ENCODE measurements at places on chromosomes 6 and 20.

DNA sequence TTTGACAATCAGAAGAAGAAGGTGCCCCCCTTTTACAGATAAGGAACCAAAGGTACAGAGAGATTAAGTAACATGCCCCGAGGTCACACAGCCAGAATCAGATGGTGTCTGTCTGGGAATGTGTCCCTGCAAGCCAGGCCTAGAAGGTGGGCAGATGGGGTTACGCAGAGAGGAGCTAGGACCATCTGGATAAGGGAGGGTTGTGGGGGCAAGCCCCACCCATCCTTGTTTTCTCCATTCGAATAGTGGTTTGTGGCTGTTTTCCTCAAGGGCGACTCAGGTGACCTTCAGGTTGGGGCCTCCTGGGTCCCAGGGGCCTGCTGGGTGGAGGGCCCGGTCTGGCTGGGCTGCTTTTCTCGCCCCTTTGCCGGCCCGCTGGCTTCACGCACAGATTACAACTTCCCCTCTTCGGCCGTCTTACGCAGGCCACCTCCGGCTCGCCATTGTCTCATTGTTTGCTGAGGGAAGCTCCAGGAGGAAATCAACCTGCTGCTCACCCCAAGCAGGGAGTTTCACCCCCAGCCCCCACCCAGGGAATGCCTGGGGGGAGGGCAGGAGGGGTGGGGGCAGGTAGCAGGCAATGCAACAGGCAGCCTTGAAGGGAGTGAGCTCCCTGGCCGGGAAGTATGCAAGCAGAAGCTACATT, 30.8 kb upstream of the CSNK2A1 start:
- DNase-seq, result no peak

- peak; percentile 87 for DNase-seq
These were observed 75.0 kb downstream of the NOL4L start for GRCh38 chr20:32510120-32510600.

- no peak for DNase-seq
These were observed 115.5 kb downstream of the TNFAIP3 start for GRCh38 chr6:137982418-137983189.

GRCh38 chr6:31621320-31621939, 915 bp downstream of the PRRC2A start:
- DNase-seq, result no peak

DNA sequence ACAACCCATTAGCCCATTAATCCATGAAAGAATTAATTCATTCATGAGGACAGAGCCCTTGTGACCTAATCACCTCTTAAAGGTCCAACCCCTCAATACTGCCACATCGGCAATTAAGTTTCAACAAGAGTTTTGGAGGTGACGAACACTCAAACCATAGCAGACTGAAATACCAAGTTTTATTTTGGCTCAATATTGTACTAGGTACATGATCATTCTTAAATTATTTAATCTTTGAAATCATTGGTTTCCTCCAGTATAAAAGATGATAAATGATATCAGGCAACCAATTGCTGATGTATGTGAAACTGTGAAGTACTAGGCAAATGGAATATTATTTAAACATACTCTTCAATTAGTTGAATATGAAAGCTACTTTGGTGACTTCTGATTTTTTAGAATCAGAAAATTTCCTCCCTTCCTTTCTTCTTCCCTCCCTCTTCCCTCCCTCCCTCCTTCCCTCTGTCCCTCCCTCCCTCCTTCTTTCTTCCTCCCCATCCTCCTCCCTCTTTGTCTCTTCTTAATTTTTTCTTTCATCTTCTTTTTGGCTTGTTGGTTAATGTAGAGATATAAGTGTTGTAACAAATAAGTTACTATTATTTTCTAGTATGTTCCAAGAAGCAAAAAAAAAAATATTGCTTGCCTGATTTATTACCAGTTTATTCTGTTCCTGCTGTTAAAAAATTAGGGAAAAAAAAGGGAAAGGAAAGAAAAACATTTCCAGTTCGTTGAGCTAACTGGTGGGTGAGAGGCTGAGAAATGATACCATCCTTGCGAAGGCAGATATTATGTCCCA, 233.9 kb upstream of the ZNF217 start:
- no peak for DNase-seq

DNA sequence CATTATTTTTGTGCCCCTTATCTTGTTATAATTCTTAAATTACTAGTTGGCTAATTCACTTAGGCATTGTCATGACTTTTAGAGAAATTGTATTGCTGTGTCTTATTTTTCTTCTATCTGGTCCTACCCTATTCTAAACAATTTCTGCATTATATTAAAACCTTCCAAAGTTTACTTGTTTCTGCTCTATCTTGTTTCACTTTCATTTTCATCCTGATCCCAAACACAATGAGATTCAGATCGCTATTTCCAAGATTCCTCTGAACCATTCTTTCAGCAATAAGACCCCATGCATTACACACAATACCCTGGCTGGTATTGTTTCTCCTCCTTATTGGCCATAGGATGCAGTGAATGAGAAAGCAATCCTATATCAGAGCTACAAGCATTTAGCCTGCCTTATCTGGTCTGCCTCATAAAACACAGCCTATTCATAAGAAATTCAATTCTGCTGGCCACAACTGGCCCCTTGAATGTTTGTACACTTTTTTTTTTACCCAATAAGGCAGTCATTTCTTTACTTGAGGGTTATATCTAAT, 69.9 kb upstream of the POU3F2 start:
- DNase-seq, result no peak

GRCh38 chr6:142118925-142119324, 13.8 kb upstream of the GJE1 start:
- no peak for DNase-seq

GRCh38 chr6:19121521-19121920, 715.6 kb upstream of the ID4 start:
- DNase-seq, result no peak

DNA sequence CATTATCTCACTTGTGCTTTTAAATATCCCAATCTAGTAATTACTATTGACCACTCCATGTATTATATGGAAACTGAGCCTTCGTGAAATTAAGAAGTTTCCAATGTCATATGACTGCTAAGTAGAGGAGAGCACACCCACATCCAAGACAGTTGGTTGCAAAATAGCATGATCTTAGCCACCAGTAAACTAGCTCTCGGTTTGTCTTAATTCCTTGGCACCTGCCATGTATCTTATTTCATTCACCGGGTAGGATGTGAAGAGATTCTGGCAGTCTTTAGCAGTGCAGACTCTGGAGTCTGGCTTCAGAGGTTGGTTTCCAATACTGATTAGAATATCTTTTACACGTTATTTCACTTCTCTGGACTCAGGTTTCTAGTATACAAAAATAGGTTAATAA, 270.3 kb downstream of the LAMA2 start:
- no peak for DNase-seq

GRCh38 chr20:55160996-55161395, 685.6 kb downstream of the DOK5 start:
- no peak for DNase-seq

DNA sequence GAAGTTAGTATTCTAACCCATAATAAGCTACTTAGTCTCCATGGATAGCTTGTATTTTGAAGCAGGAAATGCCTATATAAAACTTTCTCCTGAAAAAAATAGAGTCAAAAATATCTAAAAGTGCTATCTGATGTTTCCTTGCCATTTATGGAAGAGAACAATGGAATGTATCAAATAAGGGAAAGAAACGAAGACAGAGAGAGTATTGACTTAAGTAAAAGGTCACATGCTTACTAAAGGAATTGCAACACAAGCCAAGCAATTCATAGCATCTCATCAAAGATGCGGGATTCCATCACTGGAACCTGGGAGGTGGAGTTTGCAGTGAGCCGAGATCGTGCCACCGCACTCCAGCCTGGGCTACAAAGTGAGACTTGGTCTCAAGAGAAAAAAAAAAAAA, 112.9 kb upstream of the DTNBP1 start:
- DNase-seq, result no peak

DNA sequence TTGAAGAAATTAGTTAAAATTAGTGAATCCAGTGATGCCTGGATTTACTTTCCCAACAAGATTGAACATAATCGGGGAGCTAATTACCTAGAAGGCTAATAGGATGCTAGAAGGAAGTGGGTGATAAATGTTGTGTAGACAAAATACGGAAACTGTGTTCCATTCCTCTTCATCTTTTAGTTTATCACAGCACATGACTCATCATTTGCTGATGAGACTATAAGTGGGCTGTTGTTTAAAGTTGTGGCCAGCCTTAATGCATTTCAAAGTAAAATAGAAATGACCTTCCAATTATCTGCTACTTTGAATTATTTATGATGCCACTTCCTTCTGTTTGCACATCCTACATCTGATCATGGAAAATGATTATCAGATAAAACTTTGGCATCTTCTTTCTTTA, 43.4 kb downstream of the OGFRL1 start:
- DNase-seq, result no peak

- no peak for DNase-seq
These were observed 204.8 kb downstream of the TPBG start for GRCh38 chr6:82568290-82568993.

DNA sequence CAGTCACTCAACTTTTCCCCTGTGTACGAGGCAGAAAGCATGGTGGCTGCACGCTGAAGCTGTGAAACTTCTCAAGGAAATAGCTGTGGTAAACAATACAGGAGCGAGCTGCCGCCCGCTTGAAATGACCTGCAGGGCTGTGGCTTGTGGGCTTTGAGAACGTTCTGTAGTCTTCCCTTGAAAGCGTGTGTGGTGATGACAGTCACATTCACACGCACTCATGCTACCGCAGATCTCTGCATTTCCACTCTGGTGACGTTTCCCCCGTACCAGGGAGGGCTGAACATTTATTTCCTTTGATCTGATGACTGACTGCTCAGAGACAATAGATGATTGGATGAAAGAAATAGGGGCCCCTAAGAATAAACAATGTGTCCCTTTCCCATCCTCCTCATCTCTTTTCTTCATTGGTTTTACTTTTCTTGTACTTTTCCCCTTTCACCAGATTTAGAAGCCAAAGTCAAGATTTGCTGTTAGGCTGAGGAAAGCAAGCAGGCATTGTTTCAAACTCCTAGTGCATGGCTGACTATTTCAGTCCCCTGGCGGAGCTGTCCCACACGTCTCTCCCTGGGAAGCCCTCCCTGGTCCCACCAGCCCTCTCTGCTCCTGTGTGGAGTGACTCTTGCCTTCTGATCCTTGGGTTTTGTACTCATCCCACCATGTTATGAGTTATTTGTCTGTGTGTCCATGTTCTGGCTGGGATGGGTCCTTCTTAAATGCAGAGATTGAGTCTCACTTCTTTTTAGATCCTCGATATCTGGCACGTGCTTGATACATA, 3.9 kb downstream of the SYTL3 start:
- DNase-seq, result no peak

GRCh38 chr6:63487103-63487813, 85.0 kb upstream of the LOC128125822 start:
- DNase-seq, result no peak

DNA sequence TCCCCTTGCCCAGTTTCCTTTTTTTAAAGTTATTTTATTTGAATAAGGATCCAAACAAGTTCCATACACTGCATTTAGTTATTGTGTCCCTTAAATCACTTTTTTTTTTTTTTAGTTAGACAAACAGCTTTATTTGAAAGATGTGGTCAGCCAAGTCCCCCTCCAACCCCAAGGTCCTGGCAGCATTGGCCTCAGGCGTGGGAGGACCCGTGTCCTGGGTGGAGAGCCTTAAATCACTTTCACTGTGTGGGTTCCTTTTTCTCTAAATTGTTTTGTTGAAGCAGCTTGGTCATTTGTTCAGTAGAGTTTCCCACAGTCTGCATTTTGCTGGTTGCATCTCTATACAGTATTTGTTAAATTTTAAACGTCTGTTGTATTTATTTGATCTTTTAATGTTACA, 5.2 kb upstream of the TBCC start:
- no peak for DNase-seq

- DNase-seq, result no peak
These were observed 20.7 kb downstream of the C6orf15 start for GRCh38 chr6:31091680-31092079.

DNA sequence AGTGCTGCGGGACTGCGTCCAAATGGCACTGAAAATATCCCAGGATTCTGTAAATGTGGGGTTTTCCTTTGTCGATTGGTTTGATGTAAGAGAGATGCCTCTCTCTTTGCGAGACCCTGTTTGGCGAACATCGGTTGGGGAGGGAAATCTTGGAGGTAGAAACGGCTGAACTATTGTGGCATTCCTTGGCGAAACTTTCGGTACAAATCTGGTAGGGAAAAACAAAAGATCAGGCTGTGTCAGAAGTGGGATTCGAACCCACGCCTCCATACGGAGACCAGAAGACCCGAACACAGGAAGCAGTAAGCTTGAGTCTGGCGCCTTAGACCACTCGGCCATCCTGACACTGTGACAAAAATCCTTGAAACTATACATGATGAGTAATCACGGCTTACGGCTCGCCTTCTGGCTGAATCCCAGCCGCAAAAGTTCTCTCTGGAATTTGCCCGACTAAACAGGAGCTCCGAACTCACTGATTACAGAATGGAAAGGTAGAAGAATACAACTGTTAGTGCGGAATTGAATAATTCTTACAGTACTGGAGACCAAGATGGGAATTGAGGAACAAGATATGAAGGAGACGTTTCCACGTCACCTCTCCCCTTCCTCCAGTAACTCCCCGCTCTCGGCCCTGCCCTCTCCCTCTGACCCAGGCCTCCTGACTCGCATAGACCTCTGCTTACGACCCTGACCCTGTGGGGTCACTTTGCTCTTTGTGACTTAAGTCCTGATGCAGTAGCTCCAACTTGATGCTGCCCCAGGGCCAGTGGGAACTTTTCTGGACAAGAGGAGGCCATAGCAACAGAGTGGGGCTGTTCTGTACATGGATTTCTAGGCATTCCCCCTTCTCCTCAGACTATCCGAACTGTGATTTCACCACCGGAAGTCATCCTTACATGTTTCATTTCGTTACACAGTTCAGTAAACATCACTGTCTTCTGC, 132.8 kb upstream of the ZNF184 start:
- DNase-seq, result peak; percentile 66

GRCh38 chr20:47206962-47207641, 149.4 kb downstream of the ZMYND8 start:
- DNase-seq, result no peak

- no peak for DNase-seq
These were observed 249 bp downstream of the SAMD10 start for GRCh38 chr20:63979229-63979556.

GRCh38 chr6:149925974-149926777, 3.3 kb upstream of the RAET1G start:
- DNase-seq, result peak; percentile 88

DNA sequence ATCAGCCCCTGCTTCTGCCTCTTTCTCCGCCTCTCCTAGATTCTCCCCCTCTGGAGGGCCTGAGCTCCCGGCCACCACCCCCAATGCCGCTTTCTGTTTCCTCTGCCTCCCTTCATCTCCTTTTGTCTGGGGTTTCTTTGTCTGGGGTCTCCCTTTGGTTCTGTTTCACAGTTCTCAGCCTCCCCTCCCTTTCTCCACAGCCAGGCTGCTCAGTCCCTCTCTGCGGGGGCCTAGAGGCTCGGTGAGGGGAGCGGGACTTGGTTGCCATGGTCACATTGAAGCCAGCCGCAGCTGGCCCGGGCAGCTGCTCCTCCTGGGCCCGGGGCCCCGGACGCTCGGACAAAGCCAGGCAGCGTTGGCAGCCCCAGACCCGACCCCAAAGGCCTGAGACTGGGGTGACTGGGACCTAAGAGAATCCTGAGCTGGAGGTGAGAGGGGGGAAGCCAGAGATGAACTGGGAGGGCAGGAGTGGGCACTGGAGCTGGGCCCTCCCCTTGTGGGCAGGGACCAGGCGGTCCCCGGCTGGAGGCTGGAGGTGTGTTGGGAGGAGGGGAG, 3.5 kb upstream of the DDR1 start:
- DNase-seq, result no peak

GRCh38 chr6:3603340-3604130, 146.7 kb upstream of the SLC22A23 start:
- no peak for DNase-seq
